Fibroblast of skin of abdomen (primary cell): ENCODE measurements at places on chromosomes 2 and 18.

GRCh38 chr2:177445200-177445599, 52.6 kb downstream of the AGPS start:
- no peak for DNase-seq

- DNase-seq = no peak
Measured at GRCh38 chr2:204870053-204870452, 324.8 kb downstream of the PARD3B start.

DNA sequence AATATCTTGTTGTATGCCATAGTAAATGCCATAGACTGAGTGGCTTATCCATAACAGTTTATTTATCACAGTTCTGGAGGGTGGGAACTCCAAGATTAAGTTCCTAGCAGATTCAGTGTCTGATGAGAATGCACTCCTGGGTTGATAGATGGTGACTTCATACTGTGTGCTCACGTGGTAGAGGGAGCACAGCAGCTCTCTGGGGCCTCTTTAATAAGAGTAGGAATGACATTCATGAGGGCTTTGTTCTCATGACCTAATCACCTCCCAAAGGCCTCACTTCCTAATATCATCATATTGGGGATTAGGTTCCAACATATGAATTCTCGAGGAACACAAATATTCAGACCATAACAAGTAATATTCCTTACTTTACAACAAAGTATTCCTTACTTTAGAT, 98.1 kb upstream of the SH3BP4 start:
- no peak for DNase-seq

DNA sequence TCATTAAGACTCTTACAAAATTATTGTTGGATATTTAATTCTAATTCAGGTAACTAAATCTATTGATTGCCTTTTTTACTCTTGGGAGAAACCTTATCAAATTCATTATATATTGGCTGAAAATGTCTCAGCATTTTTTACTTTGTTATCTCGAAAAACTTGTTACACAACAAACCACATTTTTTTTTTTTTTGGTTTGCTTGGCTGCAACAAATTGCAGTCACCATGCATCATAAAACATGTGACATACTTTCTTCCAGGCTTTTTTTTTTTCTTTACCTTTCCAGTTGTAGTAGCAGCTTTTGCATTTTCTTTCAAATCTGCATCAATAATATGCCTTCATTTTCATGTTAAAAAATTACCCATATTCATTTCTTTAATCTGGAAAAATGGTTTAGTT, 186.7 kb downstream of the TDRD15 start:
- DNase-seq = no peak

GRCh38 chr2:221254299-221254698, 317.8 kb downstream of the EPHA4 start:
- DNase-seq = peak; percentile 5

- no peak for DNase-seq
Measured at GRCh38 chr2:239146011-239146641, 254.7 kb downstream of the HDAC4 start.

- DNase-seq = no peak
Measured at GRCh38 chr2:224038830-224039079, 331 bp downstream of the SERPINE2 start.

- no peak for DNase-seq
Measured at GRCh38 chr2:231800493-231801091, 14.3 kb downstream of the COPS7B start.
